Activated naive CD4-positive, alpha-beta T cell (primary cell): ENCODE measurements at places on chromosomes 2 and 18.

GRCh38 chr2:15259356-15259756 is 301.8 kb downstream of the NBAS start:
- DNase-seq: no peak

GRCh38 chr2:139317259-139317658 is 537.1 kb upstream of the NXPH2 start:
- DNase-seq: no peak

DNA sequence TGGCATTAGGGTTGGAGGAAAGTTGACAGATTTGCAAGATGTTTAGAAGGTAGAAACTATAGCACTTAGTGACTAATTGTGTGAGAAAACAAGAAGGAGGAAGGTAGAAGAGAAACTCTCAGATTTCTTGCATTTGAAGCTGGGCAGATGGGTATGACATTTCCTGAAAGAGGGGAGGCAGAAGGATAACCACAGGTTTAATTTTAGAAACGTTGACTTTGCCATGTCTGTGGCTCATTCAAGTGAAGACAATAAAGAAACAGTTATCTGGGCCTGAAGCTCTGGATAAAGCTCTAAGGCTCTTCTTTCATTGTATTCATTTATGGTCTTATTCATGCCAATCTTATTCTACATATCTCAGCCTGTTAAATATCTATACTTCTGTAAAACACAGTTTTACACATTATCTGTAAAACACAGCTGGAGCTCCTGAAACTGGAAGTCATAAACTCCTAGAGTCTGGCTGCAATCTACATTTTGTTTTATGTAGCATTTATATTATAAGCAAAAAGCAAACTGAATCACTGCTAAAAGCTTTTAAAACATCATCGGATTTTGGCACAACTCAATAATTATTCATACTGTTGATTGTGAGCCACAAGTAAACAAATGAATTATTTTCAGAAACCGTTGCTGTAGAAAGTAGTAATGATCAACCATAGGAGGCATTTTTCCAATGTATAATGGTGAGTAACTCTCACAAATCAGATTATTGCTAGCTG is 138.5 kb downstream of the RIT2 start:
- DNase-seq: no peak

DNA sequence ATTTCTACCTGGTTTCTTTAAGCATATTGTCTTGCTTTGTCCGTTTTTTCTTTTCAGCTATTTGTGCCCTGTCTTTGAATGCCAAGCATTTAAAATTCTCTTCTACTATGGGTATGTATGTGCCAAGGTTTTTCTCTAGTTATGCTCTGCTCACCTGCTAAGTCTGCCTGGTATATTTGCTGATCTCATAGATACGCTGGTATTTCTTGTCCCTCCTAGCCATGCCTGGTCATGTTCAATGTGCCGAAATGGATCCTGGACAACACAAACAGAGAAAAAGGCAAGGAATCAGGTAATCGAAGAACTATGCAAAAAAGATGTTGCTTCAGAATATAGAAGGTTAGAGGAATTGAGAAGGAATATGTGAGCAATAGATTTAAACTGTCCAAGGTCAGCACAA is 14.9 kb upstream of the KDM3A start:
- no peak for DNase-seq

DNA sequence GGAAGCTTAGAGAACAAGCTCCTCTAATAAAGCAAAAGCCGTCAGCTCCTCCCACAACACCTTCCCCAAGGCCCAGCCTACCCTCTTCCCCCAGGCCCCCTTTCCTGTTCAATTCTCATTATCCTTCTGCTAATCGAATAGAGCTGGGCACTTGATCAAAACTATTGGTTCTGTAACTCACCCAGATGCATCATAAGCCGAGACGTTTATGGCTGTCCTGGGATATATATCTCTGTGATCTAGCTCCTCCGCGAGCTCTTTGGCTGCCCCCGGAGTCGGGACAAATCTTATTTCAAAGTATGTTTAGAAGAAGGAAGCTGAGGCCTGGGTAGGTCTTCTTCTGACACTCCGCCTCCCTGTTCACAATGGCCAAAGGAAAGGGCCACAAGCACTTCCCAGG is 88.3 kb upstream of the KLHL29 start:
- DNase-seq: no peak

GRCh38 chr2:67846370-67847070 is 216.3 kb downstream of the C1D start:
- DNase-seq: no peak

GRCh38 chr2:40844353-40845277 is 392.7 kb upstream of the SLC8A1 start:
- no peak for DNase-seq

- DNase-seq: no peak
These were observed 213.1 kb upstream of the GULP1 start for GRCh38 chr2:188078534-188078933.

GRCh38 chr2:96264086-96264485 is 1.7 kb downstream of the TMEM127 start:
- DNase-seq: no peak

DNA sequence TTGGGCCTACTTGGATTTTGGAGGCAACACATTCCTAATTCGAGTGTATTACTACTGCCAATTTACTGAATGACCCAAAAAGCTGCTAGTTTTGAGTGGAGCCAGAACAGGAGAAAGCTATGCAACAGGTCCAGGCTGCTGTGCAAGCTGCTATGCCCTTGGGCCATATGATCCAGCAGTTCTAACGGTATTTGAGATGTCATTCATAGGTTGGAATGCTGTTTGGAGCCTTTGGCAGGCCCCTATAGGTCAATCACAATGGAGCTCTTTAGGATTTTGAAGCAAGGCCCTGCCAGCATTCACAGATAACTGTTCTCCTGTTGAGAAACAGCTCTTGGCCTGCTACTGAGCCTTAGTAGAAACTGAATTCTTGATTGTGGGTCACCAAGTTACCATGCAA is 368.7 kb downstream of the CDH19 start:
- DNase-seq: no peak
